Fibroblast of lung (primary cell): ENCODE measurements at places on chromosomes 3 and 15. TPM values are rescaled to one million over a fixed set of nuclear protein-coding genes. Genes with fewer than 3 reads are reported as not detected.

GRCh38 chr15:91385311-91385710, 285.3 kb downstream of the SV2B start:
- no peak overlapping the region for H3K4me3 ChIP-seq
- H3K36me3 ChIP-seq, result no peaks in the 10 kb centered on the region
- no peaks in the 10 kb centered on the region for H3K4me1 ChIP-seq
- H3K27ac ChIP-seq, result no peak overlapping the region

GRCh38 chr3:191235331-191236314, 36.6 kb downstream of the OSTN start:
- H3K4me3 ChIP-seq, result no peak overlapping the region
- peak overlapping the region; percentile 60 for H3K27ac ChIP-seq
- H3K36me3 ChIP-seq, result no peaks in the 10 kb centered on the region
- peak; percentile 20 for DNase-seq

GRCh38 chr15:71471347-71471746, 339.0 kb upstream of the NR2E3 start:
- no peak for DNase-seq
- no peaks in the 10 kb centered on the region for H3K4me1 ChIP-seq
- no peaks in the 10 kb centered on the region for H3K27me3 ChIP-seq
- H3K4me3 ChIP-seq, result no peak overlapping the region

KLHL6 gene
- not detected in 2 replicates for total RNA-seq

SST gene
- not detected in 2 replicates for total RNA-seq

DNA sequence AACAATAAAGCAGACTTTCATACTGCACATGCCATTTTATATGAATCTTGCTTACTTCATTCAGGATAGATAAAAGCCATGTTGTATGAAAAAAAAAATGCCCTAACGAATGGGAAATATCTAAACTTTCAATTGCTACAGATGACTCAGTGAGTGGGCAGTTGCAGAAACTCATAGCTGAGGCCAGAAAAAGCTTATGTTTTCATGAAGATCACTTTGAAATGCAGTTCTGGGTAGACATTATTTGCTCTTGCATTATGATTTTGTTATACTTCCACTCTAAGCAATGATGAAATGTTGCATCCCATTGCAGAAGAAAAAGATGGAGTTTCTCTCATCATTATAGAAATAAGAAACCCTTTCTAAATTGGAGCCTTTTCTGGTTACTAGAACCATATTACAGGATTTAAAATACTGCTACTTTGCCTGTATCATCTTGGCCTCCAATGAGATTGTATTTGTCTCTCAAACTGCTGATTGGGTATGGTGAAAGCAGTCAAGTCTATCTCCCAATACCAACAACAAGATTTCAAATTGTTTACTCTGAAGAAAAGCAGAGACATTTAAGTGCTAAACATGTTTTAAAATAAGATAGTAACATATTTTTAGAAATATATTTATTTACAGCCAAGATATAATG, 17.0 kb downstream of the PEAK1 start:
- no peaks in the 10 kb centered on the region for H3K27me3 ChIP-seq
- peak overlapping the region; percentile 5 for H3K4me3 ChIP-seq
- no peak overlapping the region for H3K27ac ChIP-seq

- DNase-seq, result no peak
- no peaks in the 10 kb centered on the region for H3K36me3 ChIP-seq
- no peaks in the 10 kb centered on the region for H3K27me3 ChIP-seq
- no peak overlapping the region for H3K27ac ChIP-seq
Observed at GRCh38 chr15:87841426-87841998, 415.0 kb downstream of the NTRK3 start.

SEC22C gene
- total RNA-seq, result 60.4 and 86.0 TPM in 2 replicates

GRCh38 chr15:40002295-40002694, 36.7 kb downstream of the SRP14 start:
- peaks cover 17% of the 10 kb centered on the region for H3K36me3 ChIP-seq
- no peaks in the 10 kb centered on the region for H3K27me3 ChIP-seq
- DNase-seq, result peak; percentile 57
- H3K4me1 ChIP-seq, result peaks cover 3% of the 10 kb centered on the region

DNA sequence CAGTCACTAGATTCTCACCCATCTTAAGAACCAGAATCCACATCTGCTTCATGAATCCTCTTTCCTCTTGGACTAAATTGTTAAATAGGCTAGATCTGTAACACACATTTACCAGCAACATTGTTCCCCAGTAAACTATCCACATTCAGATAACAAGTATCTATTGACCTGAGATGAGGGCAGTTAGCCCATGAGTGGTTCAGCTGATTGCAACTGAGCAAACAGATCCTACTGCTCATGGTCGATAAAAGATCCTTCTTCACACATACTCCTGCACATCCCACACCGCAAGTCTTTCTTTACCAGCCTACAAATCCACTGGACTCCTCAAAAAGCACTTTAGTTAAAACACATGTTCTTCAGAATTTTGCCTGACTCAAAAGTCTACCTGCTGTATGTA, 59.2 kb downstream of the UACA start:
- H3K4me3 ChIP-seq, result no peak overlapping the region
- H3K27me3 ChIP-seq, result no peaks in the 10 kb centered on the region
- peak overlapping the region; percentile 51 for H3K27ac ChIP-seq
- H3K4me1 ChIP-seq, result peaks cover 15% of the 10 kb centered on the region
- H3K36me3 ChIP-seq, result no peaks in the 10 kb centered on the region
- DNase-seq, result no peak

DNA sequence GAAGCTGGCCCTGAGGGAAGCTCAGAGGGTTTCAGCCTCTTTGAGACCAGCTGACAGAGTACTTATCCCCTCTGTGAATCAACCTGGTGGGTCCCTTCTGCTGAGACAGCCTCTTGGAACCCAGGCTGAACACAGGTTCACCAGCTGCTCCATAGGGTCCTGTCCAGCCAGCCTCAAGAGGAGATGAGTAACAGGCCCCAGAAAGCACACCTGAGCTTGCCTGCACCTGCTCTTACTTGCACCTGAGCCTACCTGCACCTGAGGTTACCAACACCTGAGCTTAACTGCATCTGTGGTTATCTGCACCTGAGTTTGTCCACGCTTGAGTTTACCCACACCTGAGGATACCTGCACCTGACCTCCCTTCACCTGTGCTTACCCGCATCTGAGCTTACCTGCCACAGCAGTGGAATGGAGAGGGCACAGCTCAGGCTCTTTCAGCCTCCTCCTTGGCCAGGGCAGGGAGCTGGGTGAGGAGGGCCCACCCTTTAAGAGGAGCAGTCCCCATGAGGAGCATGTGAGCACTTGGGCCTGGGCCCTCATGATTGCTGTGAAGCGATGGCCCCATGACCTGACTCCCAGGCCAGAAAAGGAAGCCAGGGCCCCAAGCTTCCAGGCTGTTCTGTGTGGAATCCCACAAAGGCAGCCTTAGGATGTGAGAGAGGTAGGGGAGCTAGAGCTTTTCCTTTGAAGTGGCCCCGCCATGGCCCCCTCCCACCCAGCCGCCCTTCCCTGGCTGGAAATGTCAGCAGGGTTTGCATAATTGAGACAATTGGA, at the start of gene TRPM1:
TSS of gene TRPM1 (minus strand) at position 464 of the 777 bp plus-strand sequence. CDS start 20,370 bp downstream, outside the sequence.
- no peaks in the 10 kb centered on the region for H3K4me1 ChIP-seq
- no peaks in the 10 kb centered on the region for H3K36me3 ChIP-seq
- no peak within 1 kb of the TSS for H3K27ac ChIP-seq
- no peaks in the 10 kb centered on the region for H3K27me3 ChIP-seq
- DNase-seq, result no peak

- no peak overlapping the region for H3K4me3 ChIP-seq
- no peak for DNase-seq
- H3K4me1 ChIP-seq, result no peaks in the 10 kb centered on the region
- no peaks in the 10 kb centered on the region for H3K27me3 ChIP-seq
- no peak overlapping the region for H3K27ac ChIP-seq
Observed at GRCh38 chr3:129205109-129205832, 21.6 kb upstream of the CNBP start.

- no peak overlapping the region for H3K4me3 ChIP-seq
- no peak overlapping the region for H3K27ac ChIP-seq
- no peaks in the 10 kb centered on the region for H3K4me1 ChIP-seq
- H3K27me3 ChIP-seq, result no peaks in the 10 kb centered on the region
- DNase-seq, result no peak
Observed at GRCh38 chr3:32410367-32411246, 19.0 kb downstream of the CMTM7 start.

DNA sequence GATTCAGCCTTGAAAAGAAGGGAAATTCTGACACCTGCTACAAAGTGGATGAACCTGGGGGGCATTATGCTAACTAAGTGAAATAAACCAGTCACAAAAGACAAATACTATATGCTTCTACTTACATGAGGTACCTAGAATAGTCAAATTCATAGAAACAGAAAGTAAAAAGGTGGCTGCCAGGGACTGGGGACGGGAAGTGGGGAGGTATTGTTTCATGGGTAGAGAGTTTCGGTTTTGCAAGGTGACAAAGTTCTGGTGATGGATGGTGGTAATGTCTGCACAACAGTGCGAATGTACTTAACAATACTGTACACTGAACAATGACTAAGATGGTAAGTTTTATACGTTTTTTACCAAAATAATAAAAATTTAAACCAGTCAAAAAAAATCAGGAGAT, 4.8 kb downstream of the IDH2 start:
- no peaks in the 10 kb centered on the region for H3K36me3 ChIP-seq
- H3K4me1 ChIP-seq, result peaks cover 26% of the 10 kb centered on the region
- no peak overlapping the region for H3K4me3 ChIP-seq
- peak overlapping the region; percentile 53 for H3K27ac ChIP-seq
- no peaks in the 10 kb centered on the region for H3K27me3 ChIP-seq

- H3K4me3 ChIP-seq, result no peak overlapping the region
- H3K27me3 ChIP-seq, result peaks cover 5% of the 10 kb centered on the region
- no peaks in the 10 kb centered on the region for H3K36me3 ChIP-seq
- H3K4me1 ChIP-seq, result no peaks in the 10 kb centered on the region
- DNase-seq, result no peak
Observed at GRCh38 chr15:65198571-65198970, 12.7 kb downstream of the CILP start.

DNA sequence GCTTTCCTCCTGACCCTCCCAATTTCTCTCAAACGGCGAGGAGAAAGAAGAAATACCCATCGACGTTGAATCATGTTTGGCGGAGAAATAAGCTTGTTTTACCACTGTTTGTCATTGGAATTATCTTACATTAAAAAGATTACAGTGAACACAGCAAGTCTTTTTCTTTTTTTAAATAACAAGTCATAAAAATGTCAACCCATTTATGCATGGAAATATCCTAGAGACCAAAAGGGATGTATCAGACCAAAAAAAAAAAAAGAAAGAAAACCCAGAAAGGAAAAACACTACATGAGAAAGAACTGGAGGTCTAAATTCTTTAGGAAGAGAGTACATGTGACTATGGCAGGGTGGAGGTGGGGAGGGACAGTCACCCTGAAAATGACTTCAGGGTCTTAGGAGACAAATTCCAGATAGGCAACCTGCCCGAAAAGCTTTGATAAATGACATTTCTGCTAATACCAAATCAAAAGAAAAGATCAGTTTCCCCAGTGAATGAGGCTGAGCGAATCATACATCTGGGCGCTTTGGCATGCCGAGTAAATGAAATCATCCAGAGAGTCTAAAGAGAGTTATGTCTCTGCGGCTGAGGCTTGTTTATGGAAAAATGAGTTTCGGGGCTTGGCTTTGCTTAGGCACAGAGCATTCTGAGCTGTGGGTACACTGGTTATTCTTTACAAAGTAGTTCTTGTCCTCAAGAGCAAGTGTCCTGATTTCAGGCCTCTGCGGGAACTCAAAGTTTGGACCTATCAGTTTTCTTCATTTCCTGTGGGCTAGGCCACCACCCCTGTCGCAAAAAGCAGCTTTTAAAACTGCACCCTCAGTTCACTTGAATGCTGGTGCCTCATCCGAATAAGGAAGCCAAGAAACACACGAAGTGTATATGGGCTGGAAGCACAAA, 110.1 kb upstream of the TGFBR2 start:
- H3K4me3 ChIP-seq, result no peak overlapping the region
- peaks cover 10% of the 10 kb centered on the region for H3K4me1 ChIP-seq
- DNase-seq, result peak; percentile 94
- no peaks in the 10 kb centered on the region for H3K27me3 ChIP-seq
- no peaks in the 10 kb centered on the region for H3K36me3 ChIP-seq

SLC12A1 gene
- total RNA-seq, result not detected in 2 replicates

SCG5 gene
- total RNA-seq, result 39.8 and 46.2 TPM in 2 replicates

DNA sequence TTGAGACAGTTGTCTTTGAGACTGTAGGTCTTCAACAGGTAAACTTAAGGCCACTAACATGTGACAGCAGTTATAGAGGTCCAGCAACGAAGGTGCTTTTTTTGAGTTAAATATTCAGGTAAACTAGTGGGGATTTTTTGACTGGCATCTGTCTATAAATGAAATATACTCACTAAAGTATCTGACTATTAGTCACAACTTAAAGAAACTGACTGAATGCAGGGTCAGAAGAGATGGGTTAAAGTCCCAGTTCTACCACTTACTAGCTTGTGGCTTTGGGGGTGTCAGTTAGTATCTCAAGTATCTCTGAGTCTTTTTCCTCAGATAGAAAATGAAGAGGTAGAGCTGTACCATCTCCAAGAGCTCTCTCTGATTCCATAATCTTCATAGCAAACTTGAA, 18.0 kb downstream of the MIX23 start:
- DNase-seq, result no peak
- H3K4me3 ChIP-seq, result no peak overlapping the region
- no peaks in the 10 kb centered on the region for H3K4me1 ChIP-seq
- H3K27ac ChIP-seq, result no peak overlapping the region

GRCh38 chr3:69665026-69665737, 74.1 kb upstream of the MITF start:
- no peak overlapping the region for H3K27ac ChIP-seq
- DNase-seq, result peak; percentile 75
- H3K27me3 ChIP-seq, result no peaks in the 10 kb centered on the region
- H3K4me1 ChIP-seq, result no peaks in the 10 kb centered on the region
- no peak overlapping the region for H3K4me3 ChIP-seq
- no peaks in the 10 kb centered on the region for H3K36me3 ChIP-seq

CEP70 gene
- 32.4 and 47.9 TPM in 2 replicates for total RNA-seq

GRCh38 chr15:87681104-87681503, 575.4 kb downstream of the NTRK3 start:
- no peaks in the 10 kb centered on the region for H3K4me1 ChIP-seq
- no peak overlapping the region for H3K4me3 ChIP-seq
- H3K27me3 ChIP-seq, result no peaks in the 10 kb centered on the region
- no peak overlapping the region for H3K27ac ChIP-seq

GOLGA6D gene
- total RNA-seq, result under 0.01 TPM in 1 of 2 replicates, not detected in the other

DNA sequence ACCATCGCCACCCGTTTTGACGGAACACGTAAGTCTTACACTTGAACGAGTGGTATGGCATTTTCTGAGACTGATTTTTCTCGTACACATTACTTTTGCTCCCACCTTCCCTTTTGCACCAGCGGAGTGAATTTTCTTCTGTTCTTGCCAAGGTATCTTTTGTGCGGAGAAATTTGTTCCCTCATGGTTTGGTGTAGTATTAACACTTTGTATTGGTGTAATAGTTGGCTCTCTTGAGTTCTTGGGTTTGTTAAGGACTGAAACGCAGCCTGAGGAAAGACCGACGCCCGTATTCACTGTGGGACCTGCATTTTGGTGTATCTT, 420 bp downstream of the KCNH8 start:
- no peaks in the 10 kb centered on the region for H3K36me3 ChIP-seq
- no peak for DNase-seq
- H3K4me3 ChIP-seq, result no peak overlapping the region
- H3K27ac ChIP-seq, result no peak overlapping the region
- H3K4me1 ChIP-seq, result no peaks in the 10 kb centered on the region
